ENCODE measurements at places on chromosomes 6 and 20.

GRCh38 chr6:130161683-130162404, 60.9 kb downstream of the SAMD3 start:
- no peak for DNase-seq

GRCh38 chr6:71347119-71347518, 58.5 kb downstream of the OGFRL1 start:
- DNase-seq: no peak

GRCh38 chr20:50540620-50541605, 30.7 kb downstream of the PTPN1 start:
- DNase-seq: no peak

- DNase-seq: no peak
These were observed 200.2 kb upstream of the ZNF217 start for GRCh38 chr20:53793783-53794383.

DNA sequence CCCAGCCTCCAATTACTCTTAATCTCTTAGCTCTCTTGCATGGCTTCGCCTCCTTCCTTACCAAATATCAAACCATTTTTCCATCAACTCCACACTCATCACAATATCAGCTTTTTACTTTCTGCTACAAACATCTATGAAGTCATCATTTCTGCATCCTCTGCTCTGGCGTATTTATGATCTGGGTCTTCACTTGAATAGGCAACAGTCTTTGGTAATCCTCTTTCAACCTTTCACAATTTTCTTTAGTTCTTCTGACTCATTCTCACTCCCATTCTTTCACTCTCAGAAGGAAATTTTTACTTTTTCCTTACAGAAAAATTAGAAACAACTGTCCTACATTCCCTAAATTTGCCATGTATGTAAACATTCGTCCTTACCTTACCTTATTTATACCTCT, 522.4 kb downstream of the HDGFL1 start:
- DNase-seq: no peak

- no peak for DNase-seq
These were observed at the start of gene GDAP1L1 for GRCh38 chr20:44247131-44247571. Gene GDAP1L1, plus strand, starts transcription at chr20:44247308. Its CDS starts 27 bp downstream, at chr20:44247335.
